ENCODE measurements at places on chromosomes 7 and 10.

DNA sequence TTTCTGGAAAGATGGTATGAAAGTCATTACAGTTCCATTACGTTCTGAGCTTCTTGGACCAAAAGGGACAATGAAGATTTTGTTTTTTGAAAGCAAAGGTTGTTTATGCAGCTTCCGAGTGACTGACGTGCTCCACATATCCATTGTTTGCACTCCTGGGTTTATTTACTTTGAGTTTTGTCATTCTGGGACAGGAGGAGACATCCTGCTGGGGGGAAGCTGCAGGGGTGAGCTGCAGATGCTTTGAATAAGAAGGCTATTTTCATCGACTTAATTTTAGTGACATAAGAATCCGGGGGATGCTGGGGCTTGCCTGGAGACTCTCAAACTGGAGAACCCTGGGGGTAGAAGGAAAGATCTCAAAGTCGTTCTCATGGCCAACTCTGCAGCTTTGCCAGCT is 12.7 kb upstream of the SFMBT2 start:
- no peak for DNase-seq

- DNase-seq, result no peak
Measured at GRCh38 chr7:2165610-2166594, 66.8 kb downstream of the MAD1L1 start.

DNA sequence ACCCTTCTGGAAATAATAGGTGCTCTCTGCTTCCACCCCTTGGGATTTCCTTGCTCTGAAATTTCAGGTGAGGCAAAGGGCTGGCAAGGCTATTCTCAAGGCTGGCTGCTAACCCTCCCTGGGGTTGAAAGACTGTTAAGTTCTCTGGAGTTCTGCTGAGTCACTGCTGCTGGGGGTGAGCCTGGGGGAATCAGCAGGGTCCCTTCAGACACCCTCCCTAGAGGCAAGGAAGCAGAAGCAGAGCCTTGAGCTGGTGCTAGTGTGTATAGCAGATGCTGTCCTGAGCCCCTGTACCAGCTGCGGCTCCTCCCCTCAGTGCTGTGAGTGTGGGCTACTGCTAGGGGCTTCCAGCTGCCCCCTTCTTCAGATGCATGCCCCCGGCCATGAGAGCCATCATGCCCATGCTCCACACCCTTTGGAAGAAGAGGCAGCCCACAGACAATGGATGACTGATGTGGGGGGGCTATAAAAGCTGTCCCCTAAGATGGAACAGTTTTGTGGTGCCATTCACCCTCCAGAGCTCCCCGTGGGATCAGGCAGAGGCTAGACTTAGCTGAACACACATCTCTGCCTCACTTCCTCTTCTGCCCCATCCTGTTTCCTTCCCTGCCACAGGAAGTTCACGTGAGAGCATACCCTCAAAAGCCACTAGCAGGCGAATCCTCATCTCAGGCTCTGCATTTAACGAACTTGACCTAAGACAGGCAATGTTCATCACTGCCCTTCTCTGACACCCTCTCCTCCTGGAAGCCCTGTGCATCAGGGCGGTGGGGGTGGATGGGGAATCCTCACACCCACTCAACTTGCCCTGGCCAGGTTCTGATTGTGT is 91.8 kb downstream of the SH3PXD2A start:
- DNase-seq, result no peak

GRCh38 chr7:2301511-2301863 is 12.8 kb downstream of the SNX8 start:
- DNase-seq, result no peak

GRCh38 chr7:128092221-128092620 is 61.0 kb upstream of the LRRC4 start:
- no peak for DNase-seq

- DNase-seq, result no peak
Measured at GRCh38 chr7:975702-976473, 539 bp upstream of the COX19 start.

DNA sequence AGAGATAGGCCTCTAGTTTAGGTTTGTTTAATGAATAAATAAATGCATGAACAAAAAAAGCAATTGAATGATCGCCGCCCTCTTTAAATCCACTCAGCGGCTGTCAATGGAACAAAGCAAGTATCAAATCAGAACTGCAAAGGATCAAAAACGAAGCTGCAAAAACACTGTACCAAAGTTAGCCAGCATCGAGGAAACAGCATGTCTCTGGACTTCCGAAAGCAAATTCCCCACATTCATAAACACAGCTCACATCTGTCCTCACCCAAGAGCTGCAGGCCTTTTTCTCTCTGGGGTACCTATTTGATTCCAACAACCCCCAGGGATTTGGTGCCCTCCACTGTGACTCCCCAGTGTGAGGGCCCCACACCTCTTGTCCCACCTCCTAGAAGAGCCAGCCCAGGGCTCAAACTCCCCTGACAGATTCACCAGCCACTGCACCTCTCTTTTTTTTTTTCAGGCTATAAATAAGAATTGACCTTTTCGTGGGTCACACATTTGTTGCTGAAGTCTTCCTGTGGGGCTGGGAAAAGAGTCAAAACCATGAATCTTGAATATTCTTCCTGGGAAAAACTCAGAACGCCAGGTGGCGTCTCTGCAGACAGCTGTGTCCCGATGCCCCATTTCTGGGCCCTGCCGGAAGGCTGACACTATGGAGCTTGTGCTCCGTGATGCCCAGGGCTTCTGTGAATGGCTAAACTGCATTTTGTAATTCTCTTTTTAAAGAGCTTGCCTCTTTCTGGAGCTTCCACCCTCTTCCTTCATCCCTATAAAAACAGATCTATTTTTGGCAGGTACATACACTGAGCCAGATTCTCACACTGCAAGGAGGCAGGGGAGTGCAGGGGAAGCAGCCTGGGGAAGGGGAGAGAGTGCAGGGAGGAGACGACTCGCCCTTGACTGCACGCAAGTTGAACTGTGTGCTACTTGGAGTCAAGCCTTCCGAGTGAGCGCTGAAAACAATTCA is 51.7 kb downstream of the HSPA12A start:
- DNase-seq, result no peak

DNA sequence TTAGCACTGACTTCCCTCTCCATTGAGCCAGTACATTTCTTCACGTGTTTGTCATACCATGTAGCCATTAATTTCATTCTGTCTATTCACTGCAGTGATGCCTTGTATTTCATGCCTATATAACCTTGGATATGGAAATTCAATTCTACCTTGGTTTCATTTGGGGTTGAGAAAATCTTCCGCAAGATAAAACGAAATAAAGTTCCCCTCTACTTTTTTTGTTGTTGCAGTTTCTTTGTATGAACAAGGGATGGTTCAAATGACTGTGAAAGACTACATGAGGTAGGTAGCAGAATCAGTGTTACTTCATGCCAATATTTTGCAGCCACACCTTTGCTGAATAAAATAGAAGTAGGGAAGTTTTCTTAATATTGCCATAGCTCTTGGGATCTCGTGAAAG is 55.6 kb downstream of the ITPRID1 start:
- DNase-seq, result no peak

All from NCI-H1436 treated with DMSO at 0.1 percent for 48 hours (cell line).